ENCODE measurements at places on chromosomes 5 and 9.
A peak's percentile ranks its signal among the peaks of the same experiment; 100 is the strongest.

DNA sequence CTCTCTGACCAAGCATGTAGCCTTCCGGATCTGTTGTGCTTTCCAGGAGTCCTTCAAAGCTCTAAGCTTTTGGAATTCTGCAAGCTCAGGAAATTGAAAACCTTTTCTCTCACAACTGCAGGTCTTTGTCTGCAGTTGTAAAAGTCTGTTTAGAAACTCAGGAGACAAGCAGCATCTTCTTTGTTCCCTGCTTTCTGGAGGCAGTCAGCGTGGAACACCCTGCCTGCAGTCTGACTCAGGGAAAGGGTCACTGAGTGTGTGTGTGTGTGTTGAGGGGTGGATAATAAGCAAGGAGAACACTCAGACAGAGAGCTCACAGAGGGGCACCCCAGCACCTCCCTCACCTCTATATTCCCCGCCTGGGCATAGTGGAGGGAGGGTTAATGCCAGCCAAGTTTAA is 29.1 kb downstream of the KCNIP1 start:
- no peak for DNase-seq

DNA sequence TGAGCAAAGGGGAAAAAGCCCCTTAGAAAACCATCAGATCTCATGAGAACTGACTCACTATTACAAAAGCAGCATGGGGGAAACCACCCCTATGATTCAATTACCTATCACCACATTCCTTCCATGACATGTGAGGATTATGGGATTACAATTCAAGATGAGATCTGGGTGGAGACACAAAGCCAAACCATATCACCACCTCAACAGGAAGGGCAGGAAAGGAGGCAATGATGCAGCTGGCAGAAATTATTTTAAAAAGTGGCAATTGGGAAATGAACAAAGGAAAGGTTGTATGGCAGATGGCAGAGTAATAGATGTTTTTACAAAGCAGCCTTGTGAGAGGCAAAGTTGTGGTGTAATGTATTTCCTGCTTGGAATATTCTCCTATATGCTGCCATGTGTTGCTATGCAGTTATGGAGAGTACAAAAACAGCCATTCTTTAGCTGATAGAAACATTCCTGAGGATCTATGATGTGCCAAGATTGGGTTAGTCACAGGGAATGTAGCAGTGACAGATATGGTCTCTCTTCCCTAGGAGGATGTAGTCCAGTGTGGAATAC is 138.8 kb downstream of the SMC2 start:
- DNase-seq, result peak; percentile 61

DNA sequence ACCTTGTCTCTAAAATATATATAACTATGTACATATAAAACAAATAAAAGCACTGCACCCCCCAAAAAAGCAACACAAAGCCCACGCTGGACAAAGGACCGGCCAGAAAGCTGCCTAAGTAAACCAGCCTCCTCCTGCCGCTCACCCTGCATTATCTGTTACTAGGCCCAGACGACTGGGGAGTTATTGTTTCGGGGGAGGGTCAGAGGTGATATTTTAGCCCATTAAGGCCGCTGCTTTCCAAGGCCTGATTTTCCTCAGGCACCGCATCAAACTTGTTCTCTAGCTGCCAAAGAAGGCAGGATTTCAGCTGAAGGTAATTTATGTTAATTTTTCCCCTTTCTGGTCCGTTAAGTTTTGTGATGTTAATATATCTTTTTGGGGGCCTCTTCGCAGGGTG is 44.0 kb upstream of the CTNNA1 start:
- no peak for DNase-seq

- no peak for DNase-seq
Measured at GRCh38 chr5:95110118-95110517, 174.8 kb downstream of the MCTP1 start.

- no peak for DNase-seq
Measured at GRCh38 chr5:10311595-10312425, 4.1 kb upstream of the CMBL start.

- DNase-seq, result no peak
Measured at GRCh38 chr5:6788956-6789649, 75.9 kb downstream of the TENT4A start.

DNA sequence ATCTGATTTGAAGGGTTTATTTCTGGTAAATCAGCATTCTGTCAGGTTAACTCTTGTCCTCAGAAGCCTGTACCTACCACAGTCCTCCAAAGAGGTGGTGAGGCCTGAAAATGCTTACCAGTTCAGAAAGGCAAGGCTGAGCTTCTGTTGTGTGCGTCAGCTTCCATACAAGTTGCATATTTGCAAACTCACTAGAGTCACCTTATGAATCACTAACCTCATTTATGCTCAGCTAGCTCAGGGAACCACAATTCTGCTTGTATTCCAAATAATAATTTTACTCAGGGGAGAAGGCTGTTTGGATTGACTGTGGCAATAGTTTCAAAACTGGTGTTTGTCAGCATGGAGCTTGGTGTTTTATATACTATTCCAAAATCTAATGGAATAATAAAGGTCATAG is 355.1 kb upstream of the RFX3 start:
- DNase-seq, result peak; percentile 73

GRCh38 chr5:77990020-77990419 is 213.9 kb upstream of the TBCA start:
- no peak for DNase-seq

GRCh38 chr5:119274767-119275130 is 81.1 kb upstream of the TNFAIP8 start:
- peak; percentile 18 for DNase-seq

GRCh38 chr5:79119486-79119885 is 7.9 kb downstream of the BHMT start:
- no peak for DNase-seq

- no peak for DNase-seq
Measured at GRCh38 chr5:40575921-40576320, 103.8 kb upstream of the PTGER4 start.

DNA sequence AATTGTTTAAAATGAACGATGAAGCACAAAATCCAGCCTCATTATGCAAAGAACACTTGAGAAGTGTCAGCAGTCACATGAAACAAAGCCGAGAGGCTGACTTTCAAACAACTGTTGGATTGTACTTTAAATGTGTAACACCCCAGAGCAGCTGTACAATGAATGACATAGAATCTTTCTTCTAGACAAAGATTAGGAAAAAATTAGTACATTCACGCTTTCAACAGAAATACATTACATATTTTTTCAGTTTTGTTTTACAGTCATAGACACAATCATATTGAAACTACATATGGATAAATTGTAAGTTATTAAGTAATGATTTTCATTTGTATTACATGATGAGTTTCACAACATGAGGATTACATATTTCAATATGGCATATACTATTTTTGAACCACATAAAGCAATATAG is 10.6 kb upstream of the AGXT2 start:
- DNase-seq, result no peak

DNA sequence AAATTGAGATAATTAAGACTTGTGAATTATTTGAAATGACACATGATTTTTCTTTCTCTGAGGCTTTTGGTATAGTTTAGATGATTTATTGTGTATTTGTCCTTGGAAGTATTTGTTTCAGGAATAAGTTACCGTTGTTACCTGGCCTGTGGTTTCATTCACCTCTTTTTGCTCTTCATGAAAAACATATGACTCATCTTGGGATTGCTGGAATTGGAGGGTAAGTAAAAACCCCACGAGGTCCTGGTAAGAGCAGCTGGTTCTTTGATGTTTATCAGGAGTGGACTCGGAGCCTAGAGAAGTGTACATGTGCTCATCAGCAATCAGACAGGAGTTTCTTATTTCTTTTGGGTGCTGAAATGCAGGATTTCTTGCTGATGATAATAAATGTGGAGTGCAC is 275.3 kb downstream of the PSAT1 start:
- no peak for DNase-seq

DNA sequence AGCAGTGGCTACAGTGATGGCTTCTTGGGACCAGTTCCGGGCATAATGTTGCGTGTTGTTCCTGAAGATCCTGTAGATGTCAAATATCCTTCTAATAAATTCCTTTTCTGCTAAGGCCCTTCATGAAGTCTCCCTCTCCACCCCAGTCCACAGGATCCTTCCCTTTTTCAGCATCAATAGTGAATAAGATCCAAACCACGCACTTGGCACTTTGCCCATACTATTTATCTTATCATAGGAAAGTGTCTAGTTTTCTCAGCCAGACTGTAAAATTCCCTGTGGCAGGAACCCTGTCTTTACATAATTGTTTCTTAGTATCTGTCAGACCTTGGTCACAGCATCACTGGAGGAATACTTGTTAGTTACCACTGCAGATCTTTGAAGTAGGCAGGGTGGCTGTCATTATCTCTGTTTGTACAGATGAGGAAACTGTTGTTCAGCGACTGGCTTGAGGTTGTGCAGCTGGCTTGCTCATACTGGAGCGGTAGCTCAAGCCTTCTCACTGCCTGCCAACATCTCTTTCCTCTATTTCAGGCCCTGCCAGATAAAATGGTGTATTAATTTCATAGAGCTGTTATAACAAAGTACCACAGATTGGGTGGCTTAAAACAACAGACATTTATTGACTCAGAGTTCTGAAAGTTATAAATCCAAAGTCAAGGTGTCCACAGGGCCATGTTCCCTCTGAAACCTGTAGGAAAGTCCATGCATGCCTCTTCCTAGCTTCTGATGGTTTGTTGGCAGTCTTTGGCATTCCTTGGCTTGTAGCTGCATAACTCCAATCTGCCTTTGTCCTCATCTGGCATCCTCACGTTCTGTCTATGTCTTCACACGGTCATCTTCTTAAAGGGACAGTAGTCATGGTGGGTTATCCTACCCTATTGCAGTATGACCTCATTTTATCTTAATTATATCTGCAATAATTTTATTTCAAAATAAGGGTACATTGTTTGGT is 33.5 kb upstream of the APC start:
- no peak for DNase-seq

DNA sequence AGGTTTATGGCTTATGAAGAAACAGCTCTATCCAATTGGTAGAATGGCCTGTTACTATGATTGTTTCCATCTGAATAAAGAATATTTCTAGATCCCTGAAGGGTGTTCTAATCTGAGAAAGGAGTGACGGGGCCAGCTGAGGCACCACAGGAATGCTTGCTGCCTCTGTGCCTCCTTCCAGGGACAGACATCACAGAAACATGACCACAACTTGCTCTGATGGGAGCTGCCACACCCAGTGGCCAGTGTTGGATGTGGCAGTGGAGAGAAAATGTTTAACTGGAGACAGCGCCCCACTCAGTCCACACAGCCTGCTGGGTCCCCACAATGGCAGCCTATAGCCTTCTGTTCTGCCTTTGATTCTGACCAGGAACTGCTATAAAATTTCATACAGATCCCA is 38.6 kb upstream of the TESK1 start:
- peak; percentile 41 for DNase-seq

GRCh38 chr5:1484730-1485578 is 38.8 kb downstream of the LPCAT1 start:
- no peak for DNase-seq

GRCh38 chr5:149143470-149143869 is 2.2 kb downstream of the ABLIM3 start:
- peak; percentile 57 for DNase-seq

DNA sequence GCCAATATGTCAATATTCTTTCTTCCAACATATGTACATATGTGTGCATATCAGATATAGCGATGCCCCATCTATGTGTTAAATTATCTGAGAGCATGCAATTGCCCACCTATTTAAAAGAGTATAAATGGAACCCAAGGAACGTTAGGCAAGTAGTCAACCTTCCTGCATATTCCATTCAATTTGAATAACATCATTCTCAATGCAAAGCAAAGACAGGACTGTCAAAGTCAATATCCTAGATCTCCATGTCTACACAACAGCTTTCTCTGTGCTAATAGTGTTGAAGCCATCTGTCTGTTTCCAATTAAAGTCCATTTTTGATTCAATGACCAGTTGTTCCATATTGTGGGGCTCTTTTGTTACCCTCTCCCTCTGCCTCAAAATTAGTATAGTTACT is 85.3 kb upstream of the COX7C start:
- DNase-seq, result no peak

- DNase-seq, result no peak
Measured at GRCh38 chr5:176994460-176995121, 12.0 kb downstream of the UIMC1 start.

DNA sequence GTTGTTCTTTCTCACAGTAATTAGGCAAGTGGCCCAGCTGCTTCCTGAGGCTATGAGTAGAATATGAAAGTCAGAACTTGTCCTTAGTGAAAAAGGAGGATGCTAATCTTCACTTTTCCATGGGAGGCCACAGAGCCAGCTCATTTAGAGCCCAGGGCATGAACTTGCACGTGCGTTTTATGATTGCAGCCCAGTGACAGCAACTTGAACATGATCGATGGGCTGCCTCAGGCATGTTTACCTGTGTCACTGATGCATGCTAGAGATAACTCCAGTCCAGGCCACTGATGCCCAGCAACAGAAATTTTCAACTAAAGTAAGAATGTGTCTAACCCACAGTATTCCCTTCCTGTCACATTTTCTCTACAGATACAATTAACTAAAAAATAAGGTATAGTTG is 179.3 kb downstream of the CTNND2 start:
- no peak for DNase-seq

- DNase-seq, result no peak
Measured at GRCh38 chr5:137838976-137839375, 28.7 kb upstream of the MYOT start.

DNA sequence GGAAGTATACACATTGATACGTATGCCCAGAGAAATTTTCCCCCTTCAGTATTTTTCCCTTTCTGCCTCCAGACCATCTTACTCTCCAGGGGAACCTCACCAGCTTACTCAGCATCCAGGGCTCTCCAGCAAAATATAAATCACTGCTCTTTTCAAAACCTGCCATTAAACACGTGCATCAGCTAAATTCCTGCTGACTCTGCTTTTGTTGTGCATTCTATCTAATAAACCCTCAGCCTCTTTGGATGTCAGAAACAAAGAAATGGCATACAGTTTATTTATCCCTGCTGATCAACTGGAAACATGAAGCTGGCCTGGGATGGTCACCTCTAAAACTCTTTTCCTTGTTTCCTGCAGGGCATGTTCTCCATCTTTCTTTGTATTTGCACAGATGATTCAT is 126.8 kb downstream of the TRPM3 start:
- DNase-seq, result no peak

DNA sequence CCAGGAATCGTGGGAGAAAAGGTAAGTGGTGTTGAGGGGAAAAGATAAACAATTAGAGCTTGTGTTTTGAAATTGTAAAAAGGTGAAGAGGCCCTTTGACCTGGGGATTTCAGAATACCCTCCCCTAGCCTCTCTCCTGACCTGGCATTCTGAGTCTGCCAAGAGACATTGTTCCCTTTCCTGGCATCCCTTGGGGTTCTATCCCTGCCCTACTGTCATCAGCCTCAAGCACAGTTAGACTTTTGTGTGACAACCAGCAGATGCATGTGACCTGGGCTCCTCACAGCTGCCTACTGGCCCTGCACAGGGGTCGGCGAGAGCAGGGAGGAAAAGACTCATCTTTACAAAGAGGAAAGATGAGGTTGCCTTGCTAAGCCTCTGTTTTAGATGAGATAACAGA is 72.2 kb upstream of the ORM1 start:
- DNase-seq, result no peak
